A375 (cell line): ENCODE measurements at places on chromosomes 7 and 10. TPM values are rescaled to one million over a fixed set of nuclear protein-coding genes. Genes with fewer than 3 reads are reported as not detected.

PRTFDC1 gene
- not detected in 2 replicates for total RNA-seq

AGR3 gene
- 0.24 TPM in 1 of 2 replicates, not detected in the other for total RNA-seq

EBF3 gene
- 16.1 and 18.5 TPM in 2 replicates for total RNA-seq

AKR1C4 gene
- total RNA-seq = not detected in 2 replicates

MOGAT3 gene
- not detected in 2 replicates for total RNA-seq

ZNF804B gene
- total RNA-seq = not detected in 2 replicates

MCU gene
- 19.2 and 21.4 TPM in 2 replicates for total RNA-seq

GCK gene
- not detected in 2 replicates for total RNA-seq

ERVW-1 gene
- total RNA-seq = not detected in 2 replicates

SLC16A12 gene
- 0.05 TPM in 1 of 2 replicates, not detected in the other for total RNA-seq

SUN3 gene
- 1.2 TPM in 1 of 2 replicates, not detected in the other for total RNA-seq

MDH2 gene
- 168 and 200 TPM in 2 replicates for total RNA-seq

FXYD4 gene
- not detected in 2 replicates for total RNA-seq

GPR15LG gene
- not detected in 2 replicates for total RNA-seq

COL17A1 gene
- 0.57 and 3.7 TPM in 2 replicates for total RNA-seq

LFNG gene
- total RNA-seq = 2.8 and 4.9 TPM in 2 replicates
